SIG-M5 (cell line): ENCODE measurements at places on chromosomes 7 and 10.

GRCh38 chr7:120272261-120272660, 714 bp upstream of the KCND2 start:
- DNase-seq = no peak

- no peak for DNase-seq
Measured at GRCh38 chr7:150791304-150791703, 8.9 kb downstream of the TMEM176B start.

- DNase-seq = no peak
Measured at GRCh38 chr10:79153745-79154144, 85.0 kb downstream of the ZMIZ1 start.

DNA sequence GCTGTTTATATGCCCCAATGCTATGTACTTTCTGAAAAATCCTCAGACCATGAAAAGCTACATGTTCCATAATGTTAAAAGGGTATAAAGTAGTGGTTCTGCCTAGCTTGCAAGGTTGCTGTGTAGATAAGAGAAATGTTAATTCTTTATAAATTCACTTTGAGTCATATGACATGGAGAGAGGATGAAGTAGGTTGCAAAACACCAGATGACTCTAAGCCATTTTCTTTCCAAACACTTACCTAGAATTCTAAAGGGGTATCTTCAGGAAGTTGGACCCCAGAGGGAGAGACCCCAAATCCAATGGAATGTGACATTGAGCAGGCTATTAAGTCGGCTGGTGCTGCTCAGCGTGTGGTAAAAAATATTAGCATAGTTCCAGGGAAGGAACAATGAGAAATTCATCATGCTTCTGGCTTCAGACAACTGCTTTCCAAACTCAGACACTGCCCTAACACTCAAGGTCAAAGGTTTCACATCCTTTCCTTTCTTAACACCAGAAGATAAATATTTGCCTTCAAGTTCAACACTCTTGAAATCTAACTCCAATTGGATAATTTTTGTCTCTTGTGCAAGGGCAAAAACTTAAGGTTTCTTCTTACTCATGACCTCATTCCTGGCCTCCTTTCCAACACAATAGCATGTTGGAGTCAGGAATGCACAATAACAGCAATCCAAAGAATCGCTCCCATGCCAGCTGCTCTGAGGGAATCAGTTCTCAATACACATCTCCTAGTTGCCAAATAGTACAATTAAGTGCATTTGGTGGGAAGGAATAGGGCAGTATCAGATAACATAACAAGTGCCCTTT, 100.7 kb upstream of the AFAP1L2 start:
- DNase-seq = no peak

DNA sequence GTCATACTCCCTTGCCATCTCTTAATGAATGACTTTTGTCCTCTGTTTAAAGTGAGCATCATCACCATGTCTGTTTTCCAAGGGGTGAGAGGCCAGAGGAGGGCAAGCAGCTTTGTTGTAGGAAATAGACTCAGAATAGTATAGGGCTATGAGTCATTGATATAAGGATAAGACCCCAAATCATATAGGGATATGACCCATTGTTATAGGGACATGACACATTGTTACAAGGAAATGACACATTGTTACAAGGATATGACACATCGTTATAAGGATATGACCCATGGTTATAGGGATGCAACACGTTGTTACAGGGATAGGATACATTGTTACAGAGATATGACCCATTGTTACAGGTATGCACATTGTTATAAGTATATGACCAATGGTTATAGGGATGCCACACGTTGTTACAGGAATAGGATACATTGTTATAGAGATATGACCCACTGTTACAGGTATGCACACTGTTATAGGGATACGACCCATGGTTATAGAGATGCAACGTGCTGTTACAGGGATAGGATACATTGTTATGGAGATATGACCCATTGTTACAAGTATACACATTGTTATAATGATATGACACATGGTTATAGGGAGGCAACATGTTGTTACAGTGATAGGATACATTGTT, 311.1 kb upstream of the ADARB2 start:
- DNase-seq = no peak

GRCh38 chr7:121273467-121274167, 55.2 kb upstream of the WNT16 start:
- DNase-seq = no peak

DNA sequence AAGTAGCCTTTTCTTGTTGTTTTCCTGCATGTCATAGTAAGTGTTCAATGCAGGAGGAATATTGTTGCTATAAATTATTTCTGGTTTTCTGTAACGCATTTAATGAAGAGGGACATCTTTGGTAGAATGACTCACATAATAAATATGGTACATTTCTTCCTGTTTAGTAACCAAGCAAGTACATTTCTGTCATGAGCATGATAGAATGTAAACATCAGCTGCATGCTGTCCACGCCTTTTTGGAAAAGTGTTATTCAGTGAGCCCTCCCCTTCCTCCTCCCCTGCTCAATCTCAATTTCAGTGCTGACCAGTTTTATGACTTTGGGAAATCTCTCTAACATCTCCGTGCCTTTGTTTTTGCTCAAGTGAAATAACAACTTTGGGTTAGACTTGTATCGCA, 664.0 kb downstream of the XPNPEP1 start:
- no peak for DNase-seq

DNA sequence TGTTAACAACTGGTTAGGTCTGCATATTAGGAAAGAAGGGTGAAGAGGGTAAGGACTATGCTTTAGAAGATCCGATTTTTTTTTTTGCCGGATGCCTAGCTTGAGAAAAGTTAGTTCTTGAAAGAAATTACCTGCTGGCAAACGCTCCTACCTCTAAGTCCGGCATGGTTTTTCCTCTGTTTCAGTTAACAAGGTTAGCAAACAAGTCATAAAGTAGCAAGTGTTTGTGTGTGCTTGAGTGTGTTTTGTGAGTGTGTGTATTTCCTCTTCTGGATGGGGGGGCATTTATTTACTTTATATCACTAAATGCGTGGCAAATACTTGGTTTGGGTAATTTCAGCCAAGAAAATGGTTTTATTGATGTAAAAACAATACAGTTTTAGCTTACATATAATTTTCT, 195.6 kb downstream of the SUGCT start:
- no peak for DNase-seq

DNA sequence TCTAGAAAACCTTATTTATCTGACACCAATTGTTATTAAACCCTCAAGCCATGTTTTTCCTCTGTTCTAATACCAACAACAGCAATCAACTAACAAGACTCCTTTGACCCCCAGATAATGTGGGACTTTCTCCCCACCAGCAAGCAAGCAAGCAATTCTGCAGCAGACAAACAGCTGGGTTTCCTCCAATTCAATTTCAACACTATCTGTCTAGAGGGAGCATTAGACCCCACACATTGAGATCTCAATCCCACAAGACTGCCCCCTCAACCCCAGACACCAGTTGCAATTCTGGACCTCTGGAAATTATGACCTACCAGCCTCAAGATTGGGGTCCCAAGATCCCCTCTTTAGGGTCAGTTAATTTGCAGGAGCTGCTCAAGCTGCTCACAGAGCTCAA, 89.4 kb upstream of the TMEM26 start:
- DNase-seq = no peak

GRCh38 chr10:15426558-15426957, 55.5 kb upstream of the FAM171A1 start:
- no peak for DNase-seq

- no peak for DNase-seq
Measured at GRCh38 chr7:98459529-98459928, 58.6 kb upstream of the BAIAP2L1 start.

- DNase-seq = no peak
Measured at GRCh38 chr7:30148951-30149459, 14.2 kb downstream of the MTURN start.

DNA sequence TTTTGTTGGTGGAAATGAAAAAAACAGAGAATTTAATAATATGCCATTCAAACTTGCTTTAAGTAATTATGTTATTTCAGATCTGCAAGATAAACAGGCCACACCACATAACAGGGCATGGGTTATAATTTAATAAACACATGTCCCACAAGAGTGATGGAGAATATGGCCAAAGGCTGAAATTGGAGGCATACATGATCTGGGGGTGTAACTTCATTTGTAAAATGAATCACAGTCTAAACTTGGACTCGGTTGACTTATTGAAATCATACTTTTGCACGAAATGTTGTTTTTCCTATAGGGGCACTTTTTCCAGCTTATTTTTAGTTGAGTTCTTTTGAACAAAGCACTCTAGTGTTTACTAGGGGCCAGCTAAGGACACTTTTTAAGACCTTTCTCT, 151.6 kb downstream of the TMEM26 start:
- no peak for DNase-seq

DNA sequence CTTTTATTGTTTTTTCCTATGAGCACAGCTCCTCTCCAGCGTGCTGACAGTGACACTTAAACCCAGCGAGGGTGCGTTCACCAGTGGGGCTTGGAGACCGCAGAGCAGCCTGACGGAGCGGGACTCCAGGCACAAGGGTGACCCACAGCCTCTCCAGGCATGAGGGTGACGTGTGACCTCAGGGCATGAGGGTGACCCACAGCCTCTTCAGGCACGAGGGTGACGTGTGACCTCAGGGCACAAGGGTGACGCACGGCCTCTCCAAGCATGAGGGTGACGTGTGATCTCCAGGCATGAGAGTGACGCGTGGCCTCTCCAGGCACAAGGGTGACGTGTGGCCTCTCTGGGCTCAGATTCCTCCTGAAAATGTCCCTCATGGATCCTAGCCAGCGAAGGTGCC, 164.3 kb upstream of the TCERG1L start:
- DNase-seq = no peak

- DNase-seq = no peak
Measured at GRCh38 chr7:101612885-101613515, 16.1 kb downstream of the MYL10 start.

GRCh38 chr10:13483073-13483472, 45.7 kb downstream of the BEND7 start:
- no peak for DNase-seq

GRCh38 chr7:136049117-136049516, 72.0 kb upstream of the MTPN start:
- no peak for DNase-seq

- no peak for DNase-seq
Measured at GRCh38 chr7:55478700-55479099, 93.6 kb downstream of the VOPP1 start.

DNA sequence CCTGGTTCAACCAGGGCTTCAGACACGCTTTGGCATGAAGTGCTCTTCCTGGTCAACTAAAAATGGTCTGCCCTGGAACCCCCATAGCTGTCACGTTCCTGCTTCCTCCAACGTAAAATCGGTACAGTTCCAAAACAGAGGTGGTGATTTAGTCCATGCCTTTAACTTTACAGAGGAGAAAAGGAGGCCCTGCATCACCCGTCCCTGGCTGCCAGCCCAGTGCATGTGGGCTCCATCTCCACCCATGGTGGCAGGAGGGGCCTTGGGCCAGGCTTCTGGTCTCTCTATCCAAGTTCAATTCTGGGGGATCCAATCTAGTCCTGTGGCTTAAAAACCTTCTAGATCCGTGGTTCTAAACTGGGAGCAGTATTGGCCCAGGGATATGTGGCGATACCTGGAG, 18.7 kb downstream of the ECHDC3 start:
- DNase-seq = no peak

GRCh38 chr10:60277656-60278055, 112.0 kb downstream of the ANK3 start:
- no peak for DNase-seq

- DNase-seq = no peak
Measured at GRCh38 chr10:69710008-69710888, 80.2 kb downstream of the FAM241B start.

DNA sequence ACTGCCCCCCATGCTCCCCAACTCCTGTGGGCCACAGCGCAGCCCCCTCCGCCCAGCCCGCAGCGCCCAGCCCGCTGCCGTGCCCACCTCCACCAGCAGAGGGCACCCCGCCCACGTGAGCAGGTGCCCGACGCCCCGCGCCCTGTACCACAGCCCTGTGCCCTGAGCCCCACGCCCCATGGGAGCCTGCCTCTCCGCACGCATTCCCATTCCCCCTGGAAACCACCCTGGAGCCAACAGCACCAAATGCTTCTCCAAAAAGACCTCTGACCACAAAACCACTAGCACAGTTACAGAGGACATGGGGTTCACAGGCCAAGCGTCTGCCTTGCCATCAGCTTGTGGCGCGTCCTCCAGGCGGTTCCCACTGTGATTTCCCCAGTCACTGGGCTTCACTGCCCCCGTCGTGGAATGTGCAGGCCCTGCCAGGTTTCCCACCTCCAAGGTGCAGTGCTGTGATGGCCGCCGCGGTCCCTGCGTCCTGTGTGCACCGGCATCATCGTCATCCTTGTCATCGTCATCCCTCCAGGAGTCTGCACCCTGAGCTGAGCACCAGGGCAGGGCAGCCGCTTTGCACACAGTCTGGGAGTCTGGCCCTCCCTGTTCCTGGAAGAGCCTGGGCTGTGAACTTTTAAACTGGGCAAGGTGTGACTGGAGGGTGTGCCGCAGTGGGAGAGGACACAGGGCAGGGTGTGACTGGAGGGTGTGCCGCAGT, 61.7 kb downstream of the PWWP2B start:
- DNase-seq = no peak

DNA sequence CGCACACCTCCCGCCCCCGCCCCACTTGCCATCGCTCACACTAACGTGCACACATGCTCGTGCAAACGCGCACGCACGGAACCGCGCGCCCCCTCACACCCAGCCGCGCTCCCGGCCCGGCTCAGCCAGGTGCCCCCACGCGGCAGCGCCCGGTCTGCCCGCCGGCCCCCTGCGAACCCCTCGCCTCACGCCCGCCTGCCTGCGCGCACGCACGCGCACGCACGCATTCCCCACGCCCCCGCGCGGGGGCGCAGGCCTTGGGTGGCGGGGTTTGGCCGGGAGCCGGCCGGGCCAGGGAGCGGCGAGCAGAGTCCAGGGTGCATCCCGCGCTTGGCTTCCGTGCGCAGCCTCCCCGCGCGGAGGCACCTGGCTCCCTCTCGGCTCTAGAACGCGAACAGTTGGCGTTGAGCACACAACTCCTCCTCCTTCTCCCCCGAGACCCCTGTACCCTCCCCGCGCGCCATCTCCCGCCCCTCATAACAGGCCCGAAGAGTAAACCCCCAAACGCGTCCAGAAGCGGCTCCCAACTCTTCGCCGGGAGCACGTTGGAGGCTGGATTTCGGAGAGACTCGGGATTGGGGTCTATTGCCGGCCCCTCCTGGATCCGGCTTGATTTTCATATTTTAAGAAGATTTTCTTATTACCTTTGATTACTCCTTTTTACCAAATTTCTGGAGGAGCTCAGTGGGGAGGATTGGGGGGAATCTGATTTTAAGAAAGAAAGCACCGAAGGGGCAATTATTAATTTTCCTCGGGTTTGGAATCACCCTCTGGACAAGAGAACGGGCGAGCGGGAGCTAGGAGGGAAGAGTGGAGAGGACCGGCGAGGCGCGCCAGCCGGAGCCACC, 527 bp upstream of the SORCS3 start:
- DNase-seq = no peak

DNA sequence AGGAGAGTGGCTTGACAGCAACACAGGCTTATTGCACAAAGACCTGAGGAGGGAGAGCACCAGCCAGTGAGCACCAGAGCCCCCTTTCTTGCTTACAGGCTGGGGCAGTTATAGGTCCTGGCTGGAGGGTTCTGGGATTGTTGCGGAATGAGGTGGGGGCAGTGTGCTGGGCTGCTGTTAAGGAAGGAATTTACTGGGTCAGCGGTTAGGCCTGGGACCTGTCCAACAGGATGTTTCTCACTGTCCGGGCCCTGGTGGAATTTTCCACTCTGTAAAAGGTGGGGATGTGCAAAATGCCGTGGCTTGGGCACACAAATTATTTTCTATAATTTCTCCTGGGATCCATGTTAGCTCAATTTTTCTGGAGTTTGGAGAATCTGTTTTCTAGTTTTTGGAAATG, 757.3 kb downstream of the TYW1 start:
- no peak for DNase-seq

GRCh38 chr7:91270372-91270771, 6.1 kb downstream of the FZD1 start:
- no peak for DNase-seq
